Activated CD4-positive, alpha-beta T cell treated with anti-CD3 and anti-CD28 coated beads, Interleukin-2, amount 50 U/mL, for 4 hours (primary cell): ENCODE measurements at places on chromosomes 1 and 21.

DNA sequence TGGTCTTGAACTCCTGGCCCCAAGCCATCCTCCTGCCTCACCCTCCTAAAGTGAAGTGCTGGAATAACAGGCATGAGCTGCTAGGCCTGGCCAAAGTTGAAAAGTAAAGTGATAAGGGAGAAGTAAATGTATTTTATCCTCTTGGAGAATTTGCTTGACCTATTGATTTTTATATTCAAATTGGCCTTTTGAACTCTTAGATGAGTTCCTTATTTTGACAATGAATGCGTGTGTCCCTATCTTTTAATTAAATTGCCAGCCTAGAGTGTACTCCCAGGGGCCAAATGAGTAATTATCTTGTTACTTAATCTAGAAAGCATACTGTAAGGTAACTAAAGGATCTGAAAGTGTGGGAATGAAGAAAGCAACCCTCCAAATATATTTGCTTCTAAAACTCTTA, 11.4 kb downstream of the RNF11 start:
- no peak for DNase-seq

DNA sequence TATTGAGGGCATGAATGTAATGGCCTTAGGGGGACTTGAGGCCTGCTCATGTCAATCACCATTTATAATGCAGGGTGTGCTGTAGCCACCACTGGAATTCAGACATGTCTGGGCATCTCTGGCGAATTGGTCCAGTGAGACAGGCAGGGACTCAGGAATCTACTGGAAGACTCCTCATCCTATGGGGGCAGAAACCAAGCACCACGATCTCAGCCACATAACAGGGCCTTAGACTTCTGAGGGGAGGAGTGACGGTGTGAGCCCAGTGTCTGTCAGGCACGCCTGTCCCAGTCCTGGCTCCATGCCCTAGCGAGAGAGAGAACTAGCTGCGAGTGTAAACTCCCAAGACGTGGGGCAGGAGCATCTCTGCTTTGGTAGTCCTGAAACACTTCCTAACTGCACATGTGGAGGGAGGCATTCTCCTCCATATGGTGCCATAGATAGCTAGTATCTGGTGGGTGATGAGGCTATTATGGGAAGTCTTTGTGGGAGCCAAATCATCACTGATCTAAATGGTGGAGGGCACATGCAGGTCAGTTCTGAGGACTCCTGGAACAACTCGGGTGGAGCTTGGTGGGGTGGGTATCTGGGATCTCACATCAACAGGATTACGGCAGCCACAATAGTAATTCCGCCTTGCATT, 29.8 kb upstream of the KIAA0040 start:
- DNase-seq, result no peak

GRCh38 chr21:34639250-34639649, 24.3 kb upstream of the RCAN1 start:
- no peak for DNase-seq

DNA sequence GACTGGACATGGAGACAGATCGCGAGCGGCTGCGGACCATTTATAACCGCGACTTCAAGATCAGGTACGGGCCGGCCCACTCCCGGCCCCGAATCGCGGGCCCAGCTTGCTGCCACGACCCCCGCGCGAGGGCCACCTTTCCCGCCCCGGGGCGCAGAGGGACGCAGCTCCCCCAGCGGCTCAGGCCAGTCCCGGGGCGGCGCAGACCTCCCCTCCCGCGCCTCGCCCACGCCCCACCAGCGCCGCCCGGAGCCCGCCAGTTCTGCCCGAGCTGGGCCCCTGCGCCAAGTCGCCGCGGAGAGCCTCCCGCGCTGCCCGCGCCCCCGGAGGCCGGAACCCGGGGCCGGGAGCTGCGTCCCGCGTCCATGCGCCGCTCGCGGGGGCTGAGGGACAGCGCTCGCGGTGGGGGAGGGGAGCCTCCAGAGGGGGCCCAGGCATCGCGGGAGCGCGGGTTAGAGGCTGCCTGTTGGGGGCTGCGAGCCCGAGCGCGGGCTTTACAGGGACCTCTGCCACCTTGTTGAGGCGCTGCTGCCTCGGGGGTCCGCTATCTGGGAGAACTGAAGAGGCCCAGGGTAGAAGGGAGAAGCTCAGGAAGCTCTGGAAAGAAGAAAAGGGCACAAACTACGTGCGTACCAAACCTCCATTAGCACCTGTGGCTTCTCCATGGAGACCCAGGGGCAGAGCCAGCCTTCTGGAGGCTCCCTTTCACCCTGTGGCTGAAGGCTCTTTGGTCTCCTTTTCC, 698 bp downstream of the MOV10 start:
- peak; percentile 32 for DNase-seq

GRCh38 chr1:28885977-28886730, 28.2 kb upstream of the EPB41 start:
- DNase-seq, result no peak

- DNase-seq, result no peak
Observed at GRCh38 chr1:53559391-53559815, 100.2 kb downstream of the DMRTB1 start.

DNA sequence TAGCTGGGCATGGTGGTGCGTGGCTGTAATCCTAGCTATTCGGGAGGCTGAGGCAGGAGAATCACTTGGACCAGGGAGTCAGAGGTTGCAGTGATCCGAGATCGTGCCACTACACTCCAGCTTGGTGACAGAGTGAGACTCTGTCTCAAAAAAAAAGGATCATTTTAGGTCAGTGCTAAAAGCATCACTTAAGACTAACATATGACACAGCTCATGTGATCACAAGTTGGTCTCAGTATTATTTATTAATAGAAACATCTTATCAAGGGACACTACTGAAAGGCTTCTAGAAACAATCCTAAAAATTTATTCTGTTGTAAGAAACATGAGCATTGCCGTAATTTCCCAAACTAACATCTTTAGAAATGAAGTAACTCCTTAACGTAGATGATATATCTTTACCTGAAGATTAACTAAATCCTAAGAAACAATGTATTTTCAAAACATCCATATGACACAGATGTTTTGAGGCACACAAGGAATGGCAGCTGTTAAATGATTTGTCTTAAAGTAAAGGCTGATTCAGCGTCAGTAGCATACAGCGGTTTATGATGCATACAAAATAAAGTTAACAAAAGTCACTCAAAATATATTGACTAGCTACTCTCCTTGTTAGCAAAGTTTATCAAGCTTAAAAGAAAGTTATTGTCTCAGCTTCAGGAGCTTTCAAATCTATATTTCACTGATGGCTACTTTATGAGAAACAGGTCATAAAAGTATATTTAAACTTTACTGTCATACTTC, 2.6 kb downstream of the NIBAN1 start:
- DNase-seq, result no peak

DNA sequence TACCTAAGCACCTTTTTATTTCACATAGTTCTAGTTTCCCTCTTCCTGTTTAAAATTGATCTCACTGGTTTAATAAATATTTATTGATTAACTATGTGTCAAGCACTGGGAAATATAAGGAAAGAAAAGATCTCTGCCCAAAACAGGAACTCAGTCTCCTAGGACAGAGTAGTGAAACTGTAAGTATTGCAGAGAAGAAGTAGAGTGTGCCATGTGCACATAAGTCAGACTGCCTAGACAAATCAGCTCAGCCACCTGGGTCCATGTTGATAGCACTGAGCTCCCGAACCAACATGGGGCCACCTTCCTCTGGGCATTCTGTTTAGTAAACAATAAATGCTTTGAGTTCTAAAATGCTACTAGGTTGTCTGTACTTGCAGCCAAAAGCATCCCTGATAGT, 9.8 kb upstream of the SSX2IP start:
- no peak for DNase-seq

- DNase-seq, result no peak
Observed at GRCh38 chr1:175274368-175274767, 81.8 kb upstream of the KIAA0040 start.

DNA sequence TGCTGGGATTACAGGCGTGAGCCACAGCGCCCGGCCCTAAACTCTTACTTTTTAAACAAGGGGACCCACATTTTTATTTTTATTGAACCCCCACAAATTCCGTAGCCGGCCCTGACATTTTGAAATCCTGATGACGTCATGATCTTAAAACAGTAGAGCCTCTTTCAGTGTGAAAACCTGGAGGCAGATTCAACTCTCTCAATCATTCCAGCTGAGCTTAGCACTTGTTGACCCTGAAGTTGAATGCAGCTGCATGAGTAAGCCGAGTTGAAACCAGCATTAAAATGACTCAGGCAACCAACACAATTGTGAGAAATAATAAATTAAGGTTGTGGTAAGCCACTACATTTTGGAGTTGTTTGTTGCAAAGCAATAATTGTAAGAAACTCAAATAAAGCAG, 93.9 kb upstream of the ADGRL4 start:
- no peak for DNase-seq

DNA sequence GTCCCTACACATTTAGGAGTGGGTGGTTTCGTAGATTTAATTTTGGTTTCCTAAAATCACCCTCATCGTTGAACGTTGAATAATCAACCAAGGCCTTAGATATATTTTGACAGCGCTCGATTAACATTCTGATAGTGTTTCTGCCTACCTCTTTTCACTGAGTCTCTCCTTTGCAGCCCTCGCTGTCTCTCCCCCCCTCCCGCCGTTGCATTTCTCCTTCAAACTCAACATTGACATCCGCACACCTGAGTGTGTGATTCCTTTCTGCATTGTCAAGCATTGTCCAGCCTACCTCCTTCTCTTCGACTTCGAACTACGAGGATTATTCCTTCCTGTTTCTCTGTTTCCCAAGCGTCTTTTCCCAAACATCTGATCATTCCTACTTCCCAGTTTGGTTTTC, 1.8 kb upstream of the ADAMTS1 start:
- no peak for DNase-seq

DNA sequence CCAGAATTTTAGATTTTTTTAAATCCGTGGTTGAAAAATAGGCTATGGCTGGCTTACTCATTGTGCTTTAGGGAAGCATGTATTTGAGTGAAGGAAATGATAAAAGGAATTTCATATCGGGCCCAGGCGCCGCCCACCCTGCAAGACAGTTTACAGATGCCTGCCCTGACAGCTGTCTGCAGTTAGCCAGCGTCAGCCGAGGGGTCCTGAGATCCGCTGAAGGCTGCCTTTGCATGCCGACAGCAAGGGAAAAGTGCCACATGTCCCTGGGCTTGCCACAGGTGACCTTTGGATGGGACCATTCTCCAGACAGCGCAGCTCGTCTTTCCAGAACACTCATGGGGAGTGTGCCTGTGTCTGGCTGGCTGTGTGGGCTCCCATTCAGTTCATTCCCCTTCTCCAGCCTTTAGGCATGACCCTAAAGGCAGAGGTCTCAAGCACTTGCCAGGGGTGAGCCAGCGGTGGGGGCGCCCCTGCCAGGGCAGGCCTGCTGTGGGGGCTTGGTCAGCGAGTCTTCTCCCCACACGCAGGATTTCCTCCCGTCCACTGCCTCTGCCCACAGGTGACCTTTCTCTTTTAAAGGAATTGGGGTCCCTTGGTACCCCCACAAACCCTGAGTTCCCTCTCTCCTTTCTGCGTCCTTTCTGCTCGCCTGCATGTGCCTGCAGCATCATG, 46.1 kb upstream of the TRAPPC10 start:
- DNase-seq, result no peak

GRCh38 chr1:74517599-74518051, 5.2 kb upstream of the LRRC53 start:
- no peak for DNase-seq

- DNase-seq, result no peak
Observed at GRCh38 chr1:20693623-20694022, 24.2 kb downstream of the KIF17 start.

- no peak for DNase-seq
Observed at GRCh38 chr1:89047734-89048133, 17.3 kb downstream of the GBP1 start.

DNA sequence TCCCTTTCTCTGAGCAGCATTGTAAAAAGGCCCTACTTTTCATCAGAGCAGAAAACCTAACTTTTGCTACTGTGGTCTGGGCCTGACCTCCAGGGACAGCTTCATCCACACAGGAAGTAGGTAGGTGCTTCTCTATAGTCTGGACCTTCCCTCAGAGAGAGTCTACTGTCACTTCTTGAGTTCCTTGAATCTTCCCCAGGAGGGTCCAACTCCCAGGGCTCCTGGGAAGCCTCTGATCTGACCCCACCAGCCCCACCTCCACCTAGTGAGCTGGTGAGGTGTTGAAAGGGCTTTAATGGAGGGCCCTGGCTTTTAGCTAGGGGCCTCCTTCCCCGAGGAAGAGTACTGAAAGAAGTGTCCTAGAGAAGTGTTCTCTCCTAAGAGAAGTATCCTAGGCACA, 2.7 kb upstream of the VANGL2 start:
- DNase-seq, result no peak

DNA sequence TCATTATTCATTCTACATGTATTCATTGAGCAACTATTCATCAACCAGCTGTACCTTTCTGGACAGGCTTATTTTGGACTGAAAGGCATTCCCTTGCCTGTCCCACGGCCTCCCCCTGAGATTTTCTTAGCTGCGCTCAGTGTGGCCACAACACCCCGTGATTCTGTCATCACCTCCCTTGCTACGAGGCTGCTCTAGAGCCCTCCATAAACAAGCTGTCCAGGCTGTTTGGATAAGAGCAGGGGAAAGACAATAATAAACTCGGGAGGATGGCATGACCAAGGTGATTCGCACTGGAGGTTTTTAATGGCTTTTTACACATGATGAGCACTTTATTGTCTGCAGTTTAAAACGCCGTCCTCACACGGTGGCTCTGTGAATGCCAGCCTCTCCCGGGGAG, 139.7 kb downstream of the ROR1 start:
- no peak for DNase-seq

DNA sequence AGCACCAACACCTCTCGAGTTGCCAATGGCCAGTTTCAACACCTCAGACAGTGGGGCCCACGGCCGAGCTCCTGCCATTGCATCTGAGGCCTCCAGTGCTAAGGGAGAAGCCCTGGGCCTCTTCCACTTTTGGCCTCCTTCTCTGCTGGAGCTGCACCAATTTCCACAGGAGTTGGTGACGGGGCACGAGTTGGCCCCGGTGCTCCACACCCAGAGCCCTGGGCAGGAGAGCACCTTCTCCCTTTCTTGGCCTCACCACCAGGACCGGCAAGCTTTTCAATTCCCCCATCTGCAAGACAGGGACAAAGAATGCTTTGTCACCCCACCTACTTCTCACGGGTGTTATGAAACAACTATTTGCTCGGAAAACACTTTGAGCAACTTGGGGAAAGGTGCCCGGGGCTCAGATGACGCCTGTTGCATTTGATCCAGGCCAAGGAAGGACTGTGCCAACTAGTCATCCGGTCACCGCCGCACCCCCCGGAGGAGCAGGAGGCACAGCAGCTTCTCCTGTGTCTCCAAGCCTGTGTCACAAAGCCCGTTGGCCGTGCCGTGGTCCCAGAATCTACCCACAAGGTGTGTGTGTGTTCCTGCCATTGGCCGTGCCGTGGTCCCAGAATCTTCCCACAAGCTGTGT, 55.2 kb downstream of the TOMM20 start:
- DNase-seq, result no peak

GRCh38 chr1:186812570-186812969, 16.2 kb upstream of the PLA2G4A start:
- no peak for DNase-seq

DNA sequence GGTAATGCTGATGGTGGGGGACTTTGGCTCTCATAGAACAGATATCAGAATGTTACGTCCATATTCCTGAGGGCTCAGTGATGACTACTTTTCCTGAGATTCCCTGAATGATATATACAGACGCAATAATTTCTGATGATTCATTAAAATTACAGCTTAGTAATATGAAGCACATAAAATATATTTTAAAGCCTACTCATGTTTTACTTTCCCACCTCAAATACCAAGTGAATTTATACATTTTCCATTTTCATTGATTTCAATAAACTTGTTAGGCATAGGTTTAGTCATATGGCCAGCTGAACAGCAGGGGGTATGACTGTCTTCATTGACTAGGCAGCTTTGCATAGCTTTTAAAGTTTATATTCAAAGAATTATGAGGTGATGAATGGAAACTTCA, 26.2 kb upstream of the PDC start:
- DNase-seq, result no peak

GRCh38 chr1:94471271-94471670, 53.1 kb downstream of the ABCD3 start:
- no peak for DNase-seq
